ENCODE measurements at places on chromosomes 3 and 15. TPM values are rescaled to one million over a fixed set of nuclear protein-coding genes. Genes with fewer than 3 reads are reported as not detected.

The KY gene
- total RNA-seq: 1.6 TPM

The LRRIQ4 gene
- total RNA-seq: 1.6 TPM

The SYNPR gene
- total RNA-seq: 105 TPM

The PRSS50 gene
- not detected for total RNA-seq

The ZBBX gene
- total RNA-seq: 18.9 TPM

The STRA6 gene
- total RNA-seq: 6.7 TPM

The TIPIN gene
- 15.0 TPM for total RNA-seq

The IMPG2 gene
- 6.9 TPM for total RNA-seq

The CFAP100 gene
- total RNA-seq: 6.5 TPM

The ADCY5 gene
- 58.6 TPM for total RNA-seq

The A4GNT gene
- not detected for total RNA-seq

The ANKRD63 gene
- 2.3 TPM for total RNA-seq

The TRPM1 gene
- total RNA-seq: not detected

The CHDH gene
- 3.9 TPM for total RNA-seq

The OIP5 gene
- 3.9 TPM for total RNA-seq

The FBXO40 gene
- total RNA-seq: not detected

The DYNC1LI1 gene
- total RNA-seq: 106 TPM

The EPHB3 gene
- total RNA-seq: 20.5 TPM

The CPEB1 gene
- total RNA-seq: 10.8 TPM

The AQP9 gene
- total RNA-seq: 0.92 TPM

The CD96 gene
- not detected for total RNA-seq

The CCDC80 gene
- 10.4 TPM for total RNA-seq

The MYD88 gene
- 3.2 TPM for total RNA-seq

The ABHD17C gene
- 20.8 TPM for total RNA-seq

All from diencephalon (tissue), 1 donor.